ENCODE measurements at places on chromosomes 4 and X.

GRCh38 chr4:151313306-151314009 is 11.9 kb downstream of the SH3D19 start:
- DNase-seq: no peak

DNA sequence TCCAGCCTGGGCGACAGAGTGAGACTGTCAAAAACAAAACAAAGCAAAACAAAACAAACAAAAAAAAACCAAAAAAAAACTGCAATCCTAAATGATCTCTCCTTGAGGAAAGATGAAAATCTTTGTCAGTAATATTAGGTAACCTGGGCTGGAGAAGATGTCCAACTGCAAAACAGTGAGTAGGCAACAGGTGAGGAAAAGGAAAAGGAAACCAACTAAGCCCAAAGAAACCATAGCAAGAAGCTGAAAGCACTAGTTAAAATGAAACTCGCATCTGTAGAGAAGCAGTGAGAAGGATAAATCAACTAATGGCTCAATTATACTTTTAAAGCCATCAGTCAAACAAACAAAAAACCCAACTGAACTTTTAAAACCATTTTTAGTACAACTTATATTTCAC is 54.2 kb downstream of the ENOX2 start:
- DNase-seq: no peak

DNA sequence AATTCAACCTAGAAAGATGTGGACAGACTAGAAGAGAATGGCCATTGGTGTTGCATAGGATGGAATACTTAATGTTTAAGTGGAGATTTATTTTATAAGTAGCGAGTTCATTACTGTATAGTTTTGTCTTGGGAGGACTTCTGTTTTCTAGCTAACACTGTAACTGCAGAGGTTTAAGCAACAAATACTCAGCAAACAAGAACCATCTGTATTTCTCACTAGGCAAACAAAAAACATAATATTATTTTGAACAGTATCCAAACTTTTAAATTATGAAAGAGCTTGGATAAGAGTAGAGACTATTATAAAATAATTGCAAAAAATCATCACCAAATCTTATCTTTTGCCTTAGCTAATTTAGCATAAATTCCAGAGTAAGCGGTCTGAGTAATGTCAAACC is 121.1 kb downstream of the GLRA3 start:
- DNase-seq: no peak

GRCh38 chrX:153495903-153496589 is 1.3 kb downstream of the BGN start:
- DNase-seq: no peak

DNA sequence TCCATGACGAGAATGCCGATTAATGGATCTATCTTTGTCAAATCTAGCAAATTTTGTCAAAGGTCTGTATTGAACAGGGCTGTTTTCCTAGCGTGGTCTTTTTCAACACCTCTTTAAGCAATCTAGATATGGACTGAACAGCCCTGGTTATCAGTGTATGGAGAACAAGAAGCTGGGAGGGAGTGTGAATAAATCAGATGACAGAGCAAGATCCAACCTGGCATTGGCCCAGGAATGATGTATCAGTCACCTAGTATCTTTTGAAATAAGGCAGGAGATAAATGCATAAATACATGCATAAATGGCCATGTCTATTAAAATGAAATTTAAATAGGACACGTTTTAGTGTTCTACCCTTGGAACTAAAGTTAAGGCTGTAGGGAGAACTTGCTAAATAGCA is 15.7 kb upstream of the AP1S2 start:
- no peak for DNase-seq

DNA sequence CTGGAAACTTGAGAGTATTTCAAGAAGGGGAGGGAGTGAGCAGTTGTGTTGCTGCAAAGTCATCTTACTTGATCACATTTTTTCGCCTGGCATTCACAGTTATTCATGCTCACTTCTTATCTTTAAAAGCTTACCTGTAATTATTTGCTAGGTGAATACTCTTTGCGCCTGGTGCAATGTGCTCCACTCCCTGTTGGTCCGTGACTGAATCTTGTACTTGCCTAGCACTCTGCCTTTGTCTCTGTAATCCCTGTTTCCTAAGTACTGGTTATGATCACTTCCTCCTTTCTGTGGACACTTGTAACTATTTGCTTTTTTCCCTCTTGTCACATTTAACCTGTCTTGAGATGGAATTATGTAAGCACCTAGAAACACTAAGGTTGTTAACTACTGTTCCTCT is 5.8 kb downstream of the BMP2K start:
- DNase-seq: no peak

GRCh38 chrX:150506486-150506885 is 61.9 kb upstream of the MTM1 start:
- DNase-seq: no peak

DNA sequence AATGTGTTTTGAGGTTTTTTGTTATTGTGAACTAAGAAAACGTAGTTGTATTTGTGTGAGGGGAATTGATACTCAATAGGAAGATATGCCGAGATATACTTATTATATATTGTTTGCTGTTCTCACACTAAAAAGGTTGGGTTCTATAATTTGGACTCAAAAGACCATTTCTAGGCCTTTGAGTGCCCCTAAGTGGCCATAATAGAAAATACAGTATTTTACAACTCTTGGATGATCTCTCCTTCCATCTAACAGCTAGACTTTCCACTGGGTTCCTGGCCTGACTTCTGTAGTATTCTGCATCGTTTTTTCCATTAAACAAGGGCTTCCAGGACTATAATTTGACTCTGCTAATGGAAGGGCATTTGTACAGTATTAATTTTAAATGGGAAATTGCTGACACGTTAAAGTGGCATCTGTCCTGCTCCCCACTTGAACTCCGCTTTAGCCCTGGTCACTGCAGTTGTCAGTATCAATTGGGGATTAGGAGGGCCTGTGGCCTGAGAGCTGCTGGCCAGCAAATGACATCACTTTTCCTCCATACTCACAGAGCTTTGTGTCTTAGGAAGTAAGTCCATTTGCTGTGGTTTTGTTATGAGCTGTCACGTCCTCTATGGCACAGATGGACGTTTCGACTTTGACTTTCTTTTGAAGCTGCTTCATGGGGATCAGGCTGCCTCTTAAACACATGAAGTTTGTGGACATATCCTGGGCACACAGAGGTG is 176.9 kb downstream of the SLIT2 start:
- DNase-seq: no peak

DNA sequence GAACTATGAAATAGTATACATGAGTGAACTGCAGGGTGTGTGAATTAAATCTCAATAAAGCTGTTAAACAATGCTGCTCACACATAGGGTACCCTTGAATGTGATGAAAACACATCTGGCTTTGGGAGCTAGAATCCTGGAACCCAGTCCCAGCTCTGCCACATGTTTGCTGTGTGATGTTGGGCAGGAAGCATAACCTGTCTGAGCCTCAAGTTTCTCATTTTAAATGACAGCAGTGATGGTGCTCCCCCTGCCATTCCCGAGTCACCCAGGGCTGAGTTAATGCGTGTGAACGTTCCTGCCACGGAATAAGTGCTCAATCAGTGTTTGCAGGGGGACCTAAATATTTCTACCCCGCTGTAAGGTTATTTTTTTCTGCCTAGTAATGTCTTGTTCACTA is 10.9 kb downstream of the EVC start:
- no peak for DNase-seq
